Heart right ventricle (tissue), 16 donors: ENCODE measurements at places on chromosomes 4 and X. TPM values are rescaled to one million over a fixed set of nuclear protein-coding genes. Genes with fewer than 3 reads are reported as not detected.

Gene HMX1
- total RNA-seq, result not detected

DNA sequence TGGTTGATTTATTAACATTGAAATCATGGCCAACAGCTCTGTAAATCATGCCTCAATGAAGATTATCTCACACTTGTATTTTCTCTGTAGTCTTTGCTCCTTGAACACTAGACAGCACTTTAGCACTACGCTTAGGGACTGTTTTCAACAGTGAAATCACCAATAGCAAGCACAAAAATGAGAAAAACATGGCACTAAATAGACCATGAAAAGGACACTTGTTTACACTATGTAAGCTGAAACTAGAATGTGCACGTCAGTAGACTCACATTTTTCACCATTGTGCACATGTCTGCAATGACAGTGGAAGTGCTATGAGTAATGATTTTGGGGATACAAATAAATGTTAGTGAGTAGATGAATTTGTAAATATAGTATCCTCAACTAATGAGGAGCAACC is 3.1 kb downstream of the BMP2K start:
- no peaks in the 10 kb centered on the region for H3K36me3 ChIP-seq
- peaks cover 6% of the 10 kb centered on the region for H3K4me1 ChIP-seq
- DNase-seq, result no peak
- peak overlapping the region; percentile 93 for H3K4me3 ChIP-seq
- H3K27me3 ChIP-seq, result no peaks in the 10 kb centered on the region

- no peak overlapping the region for H3K4me3 ChIP-seq
- DNase-seq, result no peak
- H3K27me3 ChIP-seq, result peaks cover 4% of the 10 kb centered on the region
- no peak overlapping the region for H3K27ac ChIP-seq
- no peaks in the 10 kb centered on the region for H3K4me1 ChIP-seq
Measured at GRCh38 chr4:163353054-163353453, 9.4 kb downstream of the NPY5R start.

DNA sequence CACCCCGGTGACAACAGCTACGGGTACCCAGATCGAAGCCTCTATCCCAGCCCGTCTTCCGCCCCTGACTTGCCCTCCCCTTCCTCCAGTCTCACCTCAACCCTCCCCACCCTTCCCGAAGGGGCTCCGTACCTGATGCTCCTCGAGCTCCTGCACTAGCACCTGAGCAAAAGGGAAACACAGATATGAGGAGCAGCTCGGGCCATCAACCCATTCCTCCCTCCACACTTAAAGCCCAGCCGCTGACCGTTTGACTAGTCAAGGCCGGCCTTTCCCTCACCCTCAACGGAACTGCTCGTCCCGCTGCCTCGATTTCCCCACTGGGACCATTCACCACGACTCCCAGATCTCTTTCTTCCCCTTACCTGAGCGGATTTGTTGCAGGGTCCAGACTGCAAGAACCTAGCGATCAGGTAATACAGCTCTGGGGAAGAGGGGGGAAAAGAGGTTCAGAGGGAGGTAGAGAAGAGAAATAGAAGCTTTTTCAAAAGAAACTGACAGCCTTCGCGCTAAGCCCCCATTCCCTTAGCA is 731 bp downstream of the BRWD3 start:
- H3K27ac ChIP-seq, result peak overlapping the region; percentile 87
- no peaks in the 10 kb centered on the region for H3K4me1 ChIP-seq
- peak overlapping the region; percentile 71 for H3K4me3 ChIP-seq

DNA sequence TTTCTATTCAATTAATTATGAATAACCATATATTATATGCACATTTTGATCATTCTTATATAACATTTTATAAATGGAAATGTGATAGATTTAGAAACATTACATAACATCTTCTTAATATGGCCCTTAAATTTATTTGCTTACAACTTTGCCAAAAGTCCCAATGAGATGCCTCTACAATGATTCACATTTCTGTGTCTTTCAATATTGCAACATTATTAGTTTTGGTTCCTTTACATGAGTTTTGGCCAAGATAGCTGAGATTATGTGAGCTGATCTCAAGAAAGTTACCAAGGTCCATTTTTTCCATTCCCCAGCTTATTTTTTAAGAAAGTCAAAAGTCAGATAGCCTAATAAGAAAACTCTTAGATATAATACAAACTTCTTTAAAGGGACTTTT is 361.2 kb downstream of the PCDH7 start:
- no peak for DNase-seq
- no peak overlapping the region for H3K27ac ChIP-seq
- H3K36me3 ChIP-seq, result no peaks in the 10 kb centered on the region

GRCh38 chrX:49978176-49978575 is 55.8 kb downstream of the CLCN5 start:
- no peaks in the 10 kb centered on the region for H3K36me3 ChIP-seq
- no peak overlapping the region for H3K4me3 ChIP-seq
- H3K4me1 ChIP-seq, result no peaks in the 10 kb centered on the region
- DNase-seq, result no peak
- H3K27ac ChIP-seq, result no peak overlapping the region
